Thyroid gland (tissue), 4 donors: ENCODE measurements at places on chromosomes 5 and 9.

- DNase-seq: no peak
These were observed 183.8 kb downstream of the PJA2 start for GRCh38 chr5:109225716-109226625.

- DNase-seq: no peak
These were observed 43.6 kb downstream of the SEC61B start for GRCh38 chr9:99265691-99266090.

- DNase-seq: peak; percentile 8
These were observed 101.1 kb downstream of the FGF18 start for GRCh38 chr5:171520300-171521174.

- DNase-seq: peak; percentile 62
These were observed 20.7 kb downstream of the GOLGA2 start for GRCh38 chr9:128254855-128255759.

- no peak for DNase-seq
These were observed 35.1 kb downstream of the MRPL36 start for GRCh38 chr5:1764606-1764960.

GRCh38 chr5:157484768-157485167 is 24.8 kb downstream of the NIPAL4 start:
- DNase-seq: no peak

GRCh38 chr9:10230512-10230911 is 382.3 kb downstream of the PTPRD start:
- no peak for DNase-seq

DNA sequence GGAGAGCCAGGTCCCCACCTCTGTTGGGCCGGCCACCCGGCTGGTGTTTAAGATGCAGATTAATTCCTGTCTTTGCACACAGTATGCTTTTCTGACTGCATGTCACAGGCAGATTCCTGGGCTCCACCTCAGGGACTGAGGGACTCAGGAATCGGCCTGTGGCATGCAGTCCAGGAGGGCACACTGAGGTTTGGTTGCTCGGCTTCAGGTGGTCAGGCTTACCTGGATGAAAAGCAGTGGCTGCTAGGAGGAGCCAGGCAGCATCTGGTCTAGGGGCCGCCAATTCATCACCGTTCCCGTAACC is 1.1 kb downstream of the WDR5 start:
- no peak for DNase-seq

DNA sequence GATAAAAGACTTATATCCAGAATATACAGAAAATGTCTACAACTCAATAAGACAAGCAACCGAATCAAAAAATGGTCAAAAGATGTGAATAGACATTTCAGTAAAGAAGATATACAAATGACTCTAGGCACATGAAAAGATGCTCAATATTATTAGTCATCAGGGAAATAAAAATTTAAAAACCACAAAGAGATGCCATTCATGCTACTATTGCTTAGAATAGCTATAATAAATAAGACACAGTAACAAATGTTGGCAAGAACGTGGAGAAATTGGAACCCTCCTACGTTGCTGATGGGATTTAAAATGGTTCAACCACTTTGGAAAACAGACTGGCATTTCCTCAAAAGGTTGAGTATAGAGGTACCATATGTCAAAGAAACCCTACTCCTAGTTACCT is 39.8 kb downstream of the POLK start:
- DNase-seq: no peak

DNA sequence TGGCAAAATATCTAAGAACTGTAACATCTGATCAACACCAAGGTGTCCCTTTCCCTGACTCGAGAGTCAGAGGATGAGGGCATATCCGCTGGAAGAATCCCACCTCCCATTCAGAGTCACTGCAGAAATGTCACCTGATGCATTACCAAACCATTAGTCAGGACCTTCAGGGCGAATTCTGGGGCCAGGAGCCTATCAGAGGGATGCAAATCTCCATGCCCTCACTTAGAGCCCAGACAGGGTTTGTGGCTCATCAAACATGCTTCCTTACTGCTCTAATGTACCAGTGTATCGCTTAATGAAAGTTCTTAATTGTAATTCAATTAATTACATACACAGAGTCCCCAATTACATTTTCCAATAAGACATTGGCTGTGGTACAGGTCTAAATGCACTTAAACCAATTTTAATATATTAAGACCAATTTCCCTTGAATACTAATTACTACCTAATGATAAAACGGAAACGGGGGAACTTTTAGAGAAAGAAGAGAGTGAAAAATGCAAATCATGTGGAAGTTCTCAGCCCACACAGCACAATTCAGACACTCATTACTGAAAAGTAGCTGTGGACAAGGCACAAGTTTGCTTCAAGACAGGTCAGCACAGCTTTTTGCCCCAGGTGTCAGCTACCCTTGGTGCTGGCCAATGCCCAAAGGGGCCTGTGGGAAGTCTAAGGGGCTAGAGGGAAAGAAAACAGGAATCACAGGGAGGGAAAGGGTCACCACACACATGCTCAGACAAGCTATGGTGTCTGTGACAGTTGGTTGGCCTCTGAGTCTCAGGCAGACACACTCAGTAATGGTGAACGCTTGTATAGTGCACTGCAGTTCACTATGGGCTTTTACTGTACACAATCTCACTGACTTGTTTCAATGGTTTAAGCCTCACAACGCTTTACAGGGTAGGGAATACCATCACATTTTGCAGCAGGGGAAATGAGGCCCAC is 211.6 kb downstream of the MAPKAP1 start:
- DNase-seq: no peak

DNA sequence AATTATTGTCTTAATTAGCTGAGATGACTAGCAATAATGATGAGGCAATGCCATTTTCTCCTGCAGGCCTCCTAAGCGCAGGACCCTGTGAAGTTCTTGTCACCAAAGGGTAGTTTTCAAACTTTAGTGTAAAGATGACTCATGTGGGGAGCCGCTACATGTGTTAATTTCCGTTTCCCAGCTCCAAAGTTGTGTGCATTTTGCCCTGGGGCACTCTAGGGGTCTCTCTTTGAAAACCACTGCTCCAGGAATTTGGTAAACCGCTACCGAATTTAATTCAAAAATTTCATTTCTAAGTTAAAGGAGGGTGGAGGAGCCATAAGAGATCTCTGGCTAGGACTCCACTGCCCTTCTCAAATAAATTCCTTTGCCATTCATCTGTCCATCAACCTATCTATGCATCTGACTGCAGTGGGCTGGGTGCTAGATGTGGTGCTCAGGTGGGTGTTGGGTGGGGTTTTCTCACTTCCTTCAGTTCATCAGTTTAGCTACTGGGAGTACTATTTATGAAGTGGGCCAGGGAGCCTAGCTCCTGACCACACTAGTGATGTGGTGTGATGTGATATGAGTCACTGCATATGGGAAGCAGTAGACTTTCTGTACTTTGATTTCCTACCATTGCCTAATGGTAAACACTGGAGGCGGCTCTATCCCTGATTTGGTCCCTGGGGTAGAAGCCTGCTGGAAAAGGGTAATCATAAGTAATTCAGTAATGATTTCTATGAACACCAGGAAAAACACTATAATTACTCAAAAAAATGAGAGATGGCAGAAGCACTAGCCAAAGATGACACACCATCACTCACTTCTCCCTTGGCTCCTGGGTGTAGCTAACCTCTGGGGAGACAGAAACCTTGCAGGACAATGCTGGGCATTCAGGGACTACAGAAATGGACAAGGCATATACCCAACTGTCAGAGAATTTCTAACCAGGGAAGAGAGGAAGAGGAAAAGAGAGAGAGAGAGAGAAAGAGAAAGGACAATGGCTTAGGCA is 4.0 kb upstream of the ZSWIM6 start:
- DNase-seq: no peak

DNA sequence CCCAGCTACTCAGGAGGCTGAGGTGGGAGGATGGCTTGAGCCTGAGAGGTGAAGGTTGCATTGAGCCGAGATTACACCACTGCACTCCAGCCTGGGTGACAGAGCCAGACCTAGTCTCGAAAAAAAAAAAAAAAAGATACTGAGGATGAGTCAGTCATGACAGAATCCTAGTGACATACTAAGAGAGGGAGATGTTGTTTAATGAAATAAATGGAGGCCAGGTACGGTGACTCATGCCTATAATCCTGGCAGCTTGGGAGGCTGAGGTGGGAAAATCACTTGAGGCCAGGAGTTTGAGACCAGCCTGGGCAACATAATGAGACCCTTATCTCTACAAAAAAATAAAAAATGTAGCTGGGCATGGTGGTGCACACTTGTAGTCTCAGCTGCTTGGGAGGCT is 107.2 kb downstream of the ZFAND5 start:
- no peak for DNase-seq

GRCh38 chr5:107808671-107809137 is 138.0 kb upstream of the EFNA5 start:
- peak; percentile 87 for DNase-seq

DNA sequence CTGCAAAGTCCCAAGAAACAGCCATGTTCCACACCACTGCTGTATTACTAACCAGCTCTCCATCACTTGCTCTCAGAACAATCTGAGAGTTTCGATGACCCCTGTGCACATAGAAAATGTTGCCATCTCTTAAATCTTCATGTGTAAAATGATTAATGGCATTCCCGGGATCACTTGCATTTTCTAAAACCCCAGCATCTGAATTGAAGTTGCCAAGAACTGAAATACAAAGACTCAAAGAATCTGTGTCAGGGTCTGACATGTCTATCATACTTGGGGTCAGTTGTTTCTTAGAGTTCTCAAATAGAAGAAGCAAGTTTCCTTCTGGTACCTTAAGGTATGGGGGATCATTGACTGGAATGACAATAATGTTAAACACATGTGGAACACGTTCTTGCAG is 115.1 kb downstream of the ESM1 start:
- DNase-seq: no peak

GRCh38 chr5:16841416-16841815 is 94.7 kb downstream of the MYO10 start:
- no peak for DNase-seq

DNA sequence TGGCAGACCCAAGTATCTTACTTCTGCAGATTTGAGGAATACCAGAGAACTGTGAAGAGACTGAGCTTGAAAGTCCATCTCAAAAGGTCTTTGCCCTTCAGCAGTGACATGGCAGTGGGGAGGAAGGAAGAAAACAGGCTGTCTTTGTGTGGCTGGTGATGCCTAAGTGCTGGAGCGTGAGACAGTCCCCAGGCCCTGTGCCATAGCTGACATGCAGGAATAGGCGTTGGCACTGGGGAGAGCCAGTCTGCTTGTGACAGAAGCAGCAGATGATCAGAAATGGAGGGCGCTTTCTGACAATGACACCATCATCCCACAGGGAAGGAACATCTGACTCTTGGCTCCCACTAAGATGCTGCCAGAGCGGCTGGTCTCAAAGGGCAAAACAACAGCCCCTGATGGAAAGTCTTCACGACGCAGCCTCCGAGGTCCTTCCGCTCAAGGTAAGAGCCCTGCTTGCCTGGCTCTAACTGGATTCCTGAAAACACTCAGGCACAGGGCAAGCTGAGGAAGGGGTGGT is 15.5 kb upstream of the GLRX start:
- DNase-seq: no peak

- DNase-seq: no peak
These were observed 1.1 kb downstream of the FKBP15 start for GRCh38 chr9:113219969-113220368.

GRCh38 chr5:157109744-157110143 is 900 bp upstream of the HAVCR2 start:
- no peak for DNase-seq

GRCh38 chr5:135449644-135450043 is 2.5 kb upstream of the DCANP1 start:
- no peak for DNase-seq

DNA sequence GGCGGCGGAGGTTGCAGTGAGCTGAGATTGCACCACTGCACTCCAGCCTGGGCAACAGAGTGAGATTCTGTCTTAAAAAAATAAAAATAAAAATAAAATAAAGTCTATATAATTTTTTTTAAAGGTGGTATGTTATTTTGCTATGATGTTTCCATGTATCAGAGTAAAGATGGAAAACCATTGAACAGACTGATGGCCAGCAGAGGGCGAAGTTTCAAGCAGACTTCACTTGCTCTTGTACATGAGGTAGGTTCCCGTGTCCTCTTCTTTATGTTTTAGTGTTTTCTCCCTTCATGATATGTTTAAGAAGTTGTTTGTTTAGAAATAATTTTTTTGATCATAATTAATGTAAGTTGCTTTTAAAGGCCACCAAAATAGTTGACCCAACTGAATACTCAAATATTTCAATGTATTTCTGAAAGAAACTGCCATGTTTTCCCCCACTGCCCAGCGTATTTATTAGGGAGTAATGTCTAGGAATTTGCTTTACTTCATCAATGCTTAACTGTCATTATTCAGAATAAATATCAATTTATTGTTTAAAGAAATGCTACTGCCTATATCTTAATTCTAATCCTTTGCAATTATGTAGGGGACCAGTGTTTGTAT is 146.4 kb downstream of the HACD4 start:
- peak; percentile 71 for DNase-seq

- DNase-seq: peak; percentile 44
These were observed 176.1 kb upstream of the RASEF start for GRCh38 chr9:83238871-83239640.

- DNase-seq: no peak
These were observed 283.7 kb downstream of the TLR4 start for GRCh38 chr9:117987945-117988344.

GRCh38 chr9:81521892-81522291 is 167.5 kb downstream of the TLE1 start:
- DNase-seq: no peak

GRCh38 chr9:116274293-116274692 is 120.7 kb downstream of the PAPPA start:
- DNase-seq: no peak

- no peak for DNase-seq
These were observed 79.9 kb downstream of the TAF11L14 start for GRCh38 chr5:17714186-17714585.

DNA sequence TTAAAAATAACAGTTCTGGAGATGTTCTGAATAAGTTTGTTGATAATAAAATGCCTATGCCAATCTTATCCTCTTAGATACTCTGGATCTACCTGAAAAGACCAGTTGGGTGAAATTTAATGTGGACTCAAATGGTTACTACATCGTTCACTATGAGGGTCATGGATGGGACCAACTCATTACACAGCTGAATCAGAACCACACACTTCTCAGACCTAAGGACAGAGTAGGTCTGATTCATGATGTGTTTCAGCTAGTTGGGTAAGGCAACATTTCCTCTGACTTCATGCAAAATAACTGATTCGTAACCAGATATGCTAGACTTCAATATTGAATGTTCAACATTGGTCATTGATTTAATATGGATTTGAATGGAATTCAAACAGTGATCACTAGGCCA is 27.0 kb downstream of the ERAP2 start:
- DNase-seq: no peak

DNA sequence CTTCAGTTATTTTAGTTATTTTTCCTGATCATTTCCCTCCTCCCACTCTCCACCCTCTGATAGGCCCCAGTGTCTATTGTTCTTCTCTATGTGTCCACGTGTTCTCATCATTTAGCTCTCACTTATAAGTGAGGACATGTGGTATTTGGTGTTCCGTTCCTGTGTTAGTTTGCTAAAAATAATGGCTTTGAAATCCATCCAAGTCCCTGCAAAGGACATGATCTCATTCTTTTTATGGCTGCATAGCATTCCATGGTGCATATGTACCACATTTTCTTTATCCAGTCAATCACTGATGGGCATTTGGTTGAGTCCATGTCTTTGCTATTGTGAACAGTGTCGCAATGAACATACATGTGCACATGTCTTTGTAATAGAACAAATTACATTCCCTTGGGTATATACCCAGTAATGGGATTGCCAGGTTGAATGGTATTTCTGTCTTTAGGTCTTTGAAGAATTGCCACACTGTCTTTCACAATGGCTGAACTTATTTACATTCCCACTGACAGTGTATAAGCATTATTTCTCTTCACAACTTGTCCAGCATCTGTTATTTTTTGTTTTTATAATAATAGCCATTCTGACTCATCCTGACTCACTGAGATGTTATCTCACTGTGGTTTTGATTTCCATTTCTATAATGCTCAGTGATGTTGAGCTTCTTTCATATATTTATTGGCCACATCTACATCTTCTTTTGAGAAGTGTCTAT is 17.2 kb upstream of the DIRAS2 start:
- no peak for DNase-seq
